Retinal pigment epithelial cell (primary cell): ENCODE measurements at places on chromosomes 6 and 20.

GRCh38 chr6:157187182-157188083 lies 135.9 kb downstream of the TMEM242 start:
- DNase-seq: no peak

- no peak for DNase-seq
These were observed 10.5 kb upstream of the TBX18 start for GRCh38 chr6:84774985-84775284.

DNA sequence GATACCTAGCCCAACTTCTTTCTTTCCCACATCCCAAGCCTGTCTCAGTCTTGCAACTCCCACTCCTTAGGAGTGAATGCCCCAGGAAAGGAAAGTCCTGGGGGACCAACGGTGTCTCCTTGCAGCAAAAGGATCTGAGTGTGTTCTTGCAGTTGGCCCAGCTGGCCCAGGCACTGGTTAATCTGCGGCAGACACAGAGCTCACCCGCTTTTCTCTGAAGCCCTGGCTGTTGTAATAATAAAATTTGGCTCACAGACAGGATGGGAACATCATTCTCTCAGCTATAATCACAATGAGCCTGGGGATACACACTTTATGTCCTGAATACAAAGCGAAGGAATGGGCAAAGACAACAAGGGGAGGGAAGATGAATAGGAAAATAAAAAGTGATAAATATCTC lies 287.0 kb upstream of the PRND start:
- no peak for DNase-seq

GRCh38 chr20:37822141-37822601 lies 80.8 kb upstream of the VSTM2L start:
- no peak for DNase-seq

GRCh38 chr20:58251979-58252591 lies 23.6 kb upstream of the ANKRD60 start:
- no peak for DNase-seq

GRCh38 chr20:34985461-34986310 lies 30.0 kb downstream of the MYH7B start:
- DNase-seq: no peak

- no peak for DNase-seq
These were observed 870 bp downstream of the PAK5 start for GRCh38 chr20:9838035-9838377.

- DNase-seq: no peak
These were observed 14.3 kb upstream of the MAP1LC3A start for GRCh38 chr20:34544109-34544796.

DNA sequence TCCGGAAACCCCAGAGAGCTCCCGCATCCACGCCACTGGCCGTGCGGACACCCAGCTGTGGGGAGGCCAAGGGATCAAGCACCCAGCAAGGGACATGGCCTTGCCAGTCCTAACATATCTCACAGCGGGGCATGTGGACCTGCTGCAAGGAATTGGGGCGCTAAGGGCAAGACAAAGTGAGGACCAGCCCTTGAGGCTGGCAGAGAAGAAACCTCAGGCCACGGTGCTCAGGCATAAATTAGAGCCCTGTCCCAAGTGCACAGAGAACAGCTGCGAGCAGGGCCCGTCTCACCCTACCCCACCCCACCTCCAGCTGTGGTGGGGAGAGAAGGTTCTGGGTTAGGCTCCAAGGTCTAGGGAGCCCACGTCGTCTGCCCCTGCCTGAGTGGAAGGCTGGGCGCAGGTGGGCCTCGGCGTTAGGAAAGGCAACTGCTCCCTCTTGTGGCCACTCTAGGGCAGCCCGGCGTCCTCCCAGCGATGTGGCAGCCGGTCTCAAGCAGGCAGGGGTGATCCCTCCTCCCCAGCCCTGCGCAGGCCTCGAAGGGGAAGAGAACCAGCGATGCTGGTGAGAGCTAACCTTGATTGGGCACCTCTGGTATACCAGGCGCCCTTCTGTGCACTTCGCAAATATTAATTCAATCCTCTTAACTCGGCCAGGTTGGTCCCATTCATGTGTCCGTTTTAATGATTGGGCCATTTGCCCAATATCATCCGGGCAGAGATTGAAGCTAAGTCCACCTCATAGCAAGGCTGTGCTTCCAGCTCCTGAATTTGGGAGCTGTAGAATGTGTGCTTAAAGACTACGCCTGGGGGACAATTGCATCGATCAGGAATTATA lies 235.8 kb downstream of the NFATC2 start:
- DNase-seq: no peak

DNA sequence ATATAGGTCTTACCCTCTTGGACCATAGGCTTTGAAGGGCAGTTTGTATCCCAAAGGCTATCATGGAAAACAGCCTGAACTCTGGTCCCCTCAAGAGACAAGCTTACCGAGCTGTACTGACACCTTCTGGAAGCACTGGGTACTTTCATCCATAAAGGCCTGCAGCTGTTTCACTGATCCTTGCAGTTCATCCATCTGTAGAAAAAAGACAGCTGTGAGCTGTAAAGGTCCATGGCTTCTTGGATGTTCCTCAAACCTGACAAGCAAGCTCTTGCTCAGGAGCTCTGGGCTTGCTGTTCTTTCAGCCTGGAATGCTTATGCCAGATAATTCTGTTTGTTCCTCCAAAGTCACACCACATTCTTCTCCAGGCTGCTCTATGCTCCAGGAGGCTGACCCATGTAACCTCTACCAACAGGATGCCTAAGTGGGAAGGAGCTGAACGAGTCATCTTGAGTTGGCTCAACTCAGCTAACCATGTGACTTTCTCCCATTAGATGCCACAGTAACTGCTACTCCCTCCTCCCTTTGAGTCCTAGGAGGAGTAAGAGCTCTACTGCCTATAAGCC lies 8.8 kb upstream of the NDRG3 start:
- DNase-seq: peak; percentile 33

GRCh38 chr20:59453759-59454560 lies 150.4 kb upstream of the PHACTR3 start:
- no peak for DNase-seq

- DNase-seq: no peak
These were observed 10.2 kb downstream of the SENP6 start for GRCh38 chr6:75611702-75612375.

DNA sequence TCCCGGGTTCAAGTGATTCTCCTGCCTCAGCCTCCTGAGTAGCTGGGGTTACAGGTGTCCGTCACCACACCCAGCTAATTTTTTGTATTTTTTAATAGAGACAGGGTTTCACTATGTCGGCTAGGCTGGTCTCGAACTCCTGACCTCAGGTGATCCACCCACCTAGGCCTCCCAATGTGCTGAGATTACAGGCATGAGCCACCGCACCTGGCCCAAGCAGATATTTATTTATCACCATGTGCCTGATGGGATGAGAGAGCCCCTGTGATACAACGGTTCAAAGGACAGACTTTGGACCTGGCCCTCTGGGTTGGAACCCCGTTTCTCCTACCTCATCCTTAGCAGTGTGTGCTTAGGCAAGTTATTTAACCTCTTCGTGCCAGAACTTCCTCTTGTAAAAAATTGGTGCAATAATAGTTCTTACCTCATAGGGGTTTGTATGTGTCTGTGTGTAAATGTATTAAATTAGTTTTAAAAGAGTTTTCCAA lies 19.2 kb upstream of the STK38 start:
- no peak for DNase-seq

- DNase-seq: no peak
These were observed 216.2 kb downstream of the UST start for GRCh38 chr6:148962854-148963515.

GRCh38 chr6:35487658-35488516 lies 9.0 kb downstream of the TEAD3 start:
- no peak for DNase-seq

- DNase-seq: no peak
These were observed 54.1 kb upstream of the UBR2 start for GRCh38 chr6:42509765-42510164.

- peak; percentile 95 for DNase-seq
These were observed at the start of gene WRNIP1 for GRCh38 chr6:2765166-2765895. TSS of gene WRNIP1 (plus strand) at chr6:2765393. CDS start at chr6:2765623, 230 bp downstream.

DNA sequence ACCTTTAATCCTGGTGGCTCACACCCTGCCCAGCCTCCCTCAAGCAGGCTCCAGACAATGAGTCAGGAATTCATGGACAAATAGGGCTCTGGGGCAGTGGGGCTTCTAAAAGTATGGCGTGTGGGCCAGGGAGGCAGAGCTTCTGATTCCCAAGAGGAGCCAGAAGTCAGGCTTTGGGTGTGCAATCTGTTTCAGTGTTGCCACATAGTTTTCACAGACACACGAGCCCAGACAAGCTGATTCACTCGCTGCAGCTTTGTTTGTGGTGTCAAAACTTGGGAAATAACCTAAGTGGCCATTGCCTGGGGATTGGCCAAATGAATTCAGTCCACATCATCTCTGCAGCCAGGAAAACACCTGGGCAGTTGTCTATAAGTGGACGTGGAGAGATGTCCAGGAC lies 9.2 kb downstream of the PEDS1 start:
- peak; percentile 56 for DNase-seq
